MCF 10A (cell line): ENCODE measurements at places on chromosomes 2 and 18. TPM values are rescaled to one million over a fixed set of nuclear protein-coding genes. Genes with fewer than 3 reads are reported as not detected.

DNA sequence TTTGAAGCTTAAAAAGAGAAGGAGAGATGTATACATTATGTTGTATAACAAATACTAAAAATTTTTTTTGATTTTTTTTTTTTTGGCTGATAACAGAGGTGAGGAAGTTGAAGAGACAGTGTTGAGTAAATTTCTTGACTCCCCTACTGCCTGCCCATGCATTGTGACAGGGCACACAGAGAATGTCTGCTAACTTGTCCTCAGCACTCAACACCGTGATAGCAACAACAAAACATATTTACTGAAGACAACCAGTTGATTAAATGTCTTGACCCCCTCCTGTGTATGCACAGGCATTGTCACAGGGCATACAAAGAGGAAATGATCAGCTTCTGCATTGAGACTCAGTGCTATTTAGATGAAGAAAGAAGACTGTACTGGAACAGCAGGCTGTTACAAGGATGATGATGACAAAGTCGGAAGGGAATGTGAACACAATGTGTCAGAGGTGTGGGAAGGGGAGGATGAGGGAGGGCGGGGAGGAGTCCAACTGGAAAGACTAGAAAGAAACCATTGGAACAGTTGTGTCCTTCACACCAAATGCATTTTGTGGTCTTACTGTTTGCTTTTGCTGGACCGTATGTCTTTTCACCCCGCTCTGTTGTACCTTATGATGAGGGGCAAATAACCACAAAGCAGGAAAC is 89.5 kb downstream of the CERS6 start:
- peak overlapping the region; percentile 92 for H3K27ac ChIP-seq
- peaks cover 38% of the 10 kb centered on the region for H3K4me1 ChIP-seq
- peak; percentile 84 for DNase-seq
- H3K4me3 ChIP-seq = peak overlapping the region; percentile 19
- peaks cover 19% of the 10 kb centered on the region for H3K36me3 ChIP-seq
- H3K27me3 ChIP-seq = no peaks in the 10 kb centered on the region

DNA sequence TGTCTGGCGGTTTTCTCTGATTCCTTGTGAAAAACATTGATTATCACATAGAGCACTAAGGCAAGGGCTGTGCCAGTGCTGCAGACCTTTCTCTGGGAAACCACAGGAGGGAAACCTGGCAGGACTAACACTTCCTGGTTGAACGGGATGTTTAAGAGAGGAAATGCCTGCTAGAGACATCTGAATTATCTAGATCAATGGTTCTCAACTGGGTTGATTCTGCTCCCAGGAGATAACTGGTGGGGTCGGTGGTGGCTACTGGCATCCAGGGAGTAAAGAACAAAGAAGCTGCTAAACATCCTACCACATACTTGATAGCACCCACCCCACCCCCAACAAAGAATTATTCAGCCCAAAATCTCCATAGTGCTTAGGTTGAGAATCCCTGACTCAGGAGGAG is 37.5 kb downstream of the DDX18 start:
- no peak overlapping the region for H3K4me3 ChIP-seq
- H3K27ac ChIP-seq = no peak overlapping the region
- DNase-seq = no peak
- peaks cover 15% of the 10 kb centered on the region for H3K27me3 ChIP-seq

C1GALT1C1L gene
- 0.27 TPM in 1 of 2 replicates, not detected in the other for total RNA-seq

ERICH2 gene
- 7.2 and 22.4 TPM in 2 replicates for total RNA-seq

CRYBA2 gene
- total RNA-seq = not detected in 2 replicates
